ENCODE measurements at places on chromosomes 5 and 9. TPM values are rescaled to one million over a fixed set of nuclear protein-coding genes. Genes with fewer than 3 reads are reported as not detected.

The CARTPT gene
- not detected for total RNA-seq

The ELAVL2 gene
- 0.26 TPM for total RNA-seq

The ARAP3 gene
- total RNA-seq = 28.7 TPM

The ADCY2 gene
- total RNA-seq = under 0.01 TPM

The C9orf153 gene
- 0.34 TPM for total RNA-seq

The INSL6 gene
- not detected for total RNA-seq

The TMEM215 gene
- total RNA-seq = not detected

The SPATA31D4 gene
- not detected for total RNA-seq

The BBLN gene
- total RNA-seq = 35.1 TPM

The LSM11 gene
- total RNA-seq = 8.4 TPM

The CCNI2 gene
- 0.11 TPM for total RNA-seq

The OGN gene
- not detected for total RNA-seq

The GFM2 gene
- 24.1 TPM for total RNA-seq

The FAM170A gene
- not detected for total RNA-seq

The SLC45A2 gene
- 0.11 TPM for total RNA-seq

The SLC6A19 gene
- not detected for total RNA-seq

The ZFYVE16 gene
- 51.1 TPM for total RNA-seq

The LCN9 gene
- total RNA-seq = not detected

The CENPK gene
- total RNA-seq = 4.9 TPM

The PCDHA3 gene
- total RNA-seq = 0.11 TPM

The FIBCD1 gene
- total RNA-seq = not detected

The ZFP37 gene
- total RNA-seq = 0.65 TPM

The MAMDC2 gene
- total RNA-seq = 0.09 TPM

The PCDHB7 gene
- 0.87 TPM for total RNA-seq

The NCS1 gene
- 4.0 TPM for total RNA-seq

The HBEGF gene
- total RNA-seq = 10.1 TPM

The FGF18 gene
- total RNA-seq = under 0.01 TPM

The PCDHGB4 gene
- 11.3 TPM for total RNA-seq

The UNC13B gene
- total RNA-seq = 18.7 TPM

The AQP7 gene
- not detected for total RNA-seq

The THBS4 gene
- 0.22 TPM for total RNA-seq

The PNPLA7 gene
- 0.65 TPM for total RNA-seq

The PCDHB13 gene
- total RNA-seq = 1.1 TPM

The SPATA31A3 gene
- not detected for total RNA-seq

The ASS1 gene
- total RNA-seq = 2.0 TPM

The ATP10B gene
- total RNA-seq = under 0.01 TPM

The ADAMTS12 gene
- total RNA-seq = 2.4 TPM

The BAAT gene
- not detected for total RNA-seq

The ZNF454 gene
- total RNA-seq = 0.11 TPM

The COL27A1 gene
- total RNA-seq = 0.69 TPM

The KLHL3 gene
- 48.6 TPM for total RNA-seq

The FLT4 gene
- total RNA-seq = 533 TPM

The GFI1B gene
- total RNA-seq = under 0.01 TPM

The PIGO gene
- total RNA-seq = 7.2 TPM

The AJM1 gene
- total RNA-seq = 0.65 TPM

The LPAR1 gene
- total RNA-seq = 0.09 TPM

The PCDHGB7 gene
- 10.9 TPM for total RNA-seq

The RFK gene
- 50.7 TPM for total RNA-seq

The SPINK13 gene
- total RNA-seq = not detected

The SPAG8 gene
- total RNA-seq = not detected

The BHMT2 gene
- total RNA-seq = 2.7 TPM

The PCDHA2 gene
- under 0.01 TPM for total RNA-seq

The ASTN2 gene
- total RNA-seq = 1.2 TPM

The ATG12 gene
- total RNA-seq = 31.1 TPM

Data from dermis lymphatic vessel endothelial cell (primary cell).